ENCODE measurements at places on chromosomes 11 and 22.
A peak's percentile ranks its signal among the peaks of the same experiment; 100 is the strongest.

GRCh38 chr11:46649180-46649738 is 31.9 kb downstream of the ATG13 start:
- no peak for DNase-seq

DNA sequence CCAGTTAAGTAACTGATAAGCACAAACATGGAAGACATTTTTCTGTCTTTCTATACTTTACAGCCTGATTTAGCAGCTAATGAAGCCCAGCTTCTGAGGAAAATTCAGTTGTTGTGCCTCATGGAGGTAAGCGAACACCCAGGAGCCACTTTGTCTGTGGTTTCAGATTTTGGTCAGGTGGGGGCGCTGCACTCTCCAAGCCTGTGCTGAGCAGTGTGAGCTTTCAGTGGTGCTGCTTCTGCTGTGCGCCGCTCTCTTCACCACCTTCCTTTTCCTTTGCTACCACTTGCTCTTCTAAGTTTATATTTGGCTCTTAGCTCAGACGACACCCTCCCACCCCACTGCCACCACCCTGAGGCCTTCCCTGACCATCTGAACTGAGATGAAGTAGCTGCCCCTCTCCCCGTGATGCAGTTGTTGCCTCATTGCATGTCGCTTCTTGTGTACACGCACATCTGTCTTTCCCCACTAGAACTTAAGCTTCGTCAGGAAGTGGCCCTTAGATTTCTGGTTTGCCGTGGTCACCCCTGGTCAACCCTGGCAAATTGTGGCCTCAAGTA is 14.0 kb downstream of the PSMD13 start:
- peak; percentile 54 for DNase-seq

DNA sequence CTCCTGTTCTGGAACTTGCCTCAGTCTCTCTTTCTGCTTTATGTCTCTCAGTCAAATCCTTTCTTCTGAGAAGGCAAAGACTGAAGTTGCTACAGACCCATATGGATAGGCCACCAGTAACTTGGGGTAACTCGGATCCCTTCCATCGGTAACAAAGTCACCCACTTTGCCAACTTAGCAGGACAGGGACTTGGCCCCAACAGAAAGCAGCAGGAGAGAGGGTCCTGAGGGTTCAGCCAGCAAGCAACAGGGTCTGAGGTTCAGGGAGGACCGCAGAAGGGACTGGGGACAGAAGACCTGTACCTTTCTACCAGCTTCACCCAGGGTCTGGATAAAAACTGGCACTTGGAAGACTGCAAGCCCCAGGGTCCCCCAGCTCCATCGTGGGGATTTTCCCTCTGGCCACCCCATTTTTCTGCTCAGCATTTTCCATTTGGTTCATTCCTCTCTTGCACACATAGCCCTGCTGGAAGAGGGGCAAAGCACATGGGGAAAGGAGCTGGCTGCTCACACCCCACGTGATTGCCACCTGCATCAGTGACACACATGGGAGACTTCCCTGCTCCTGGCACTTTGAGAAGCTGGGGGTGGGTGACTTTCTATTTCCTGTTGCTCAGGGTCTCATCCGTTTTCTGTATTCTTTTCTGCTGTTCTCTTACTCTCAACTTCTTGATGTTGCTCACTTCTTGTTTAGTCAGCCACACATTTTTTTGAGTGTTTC is 34.6 kb upstream of the GNAZ start:
- DNase-seq: no peak

DNA sequence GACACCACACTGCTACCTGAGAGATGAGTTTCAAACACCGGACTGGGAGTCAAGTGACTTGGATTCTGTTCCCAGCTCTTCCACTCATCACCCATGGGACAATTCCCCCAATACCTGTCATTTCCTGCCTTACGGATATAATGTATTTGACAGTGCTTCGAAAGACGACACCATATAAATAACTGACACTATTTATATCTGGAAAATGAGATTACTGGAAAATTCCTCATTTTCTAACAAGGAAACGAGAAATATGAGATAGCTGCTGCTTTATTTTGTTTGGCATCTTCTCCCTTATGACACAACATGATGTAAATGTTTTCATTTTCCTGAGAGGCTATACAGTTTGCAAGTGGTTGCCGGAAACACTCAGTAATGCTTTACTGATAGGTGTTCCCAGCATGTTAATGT is 8.6 kb downstream of the HSCB start:
- no peak for DNase-seq

DNA sequence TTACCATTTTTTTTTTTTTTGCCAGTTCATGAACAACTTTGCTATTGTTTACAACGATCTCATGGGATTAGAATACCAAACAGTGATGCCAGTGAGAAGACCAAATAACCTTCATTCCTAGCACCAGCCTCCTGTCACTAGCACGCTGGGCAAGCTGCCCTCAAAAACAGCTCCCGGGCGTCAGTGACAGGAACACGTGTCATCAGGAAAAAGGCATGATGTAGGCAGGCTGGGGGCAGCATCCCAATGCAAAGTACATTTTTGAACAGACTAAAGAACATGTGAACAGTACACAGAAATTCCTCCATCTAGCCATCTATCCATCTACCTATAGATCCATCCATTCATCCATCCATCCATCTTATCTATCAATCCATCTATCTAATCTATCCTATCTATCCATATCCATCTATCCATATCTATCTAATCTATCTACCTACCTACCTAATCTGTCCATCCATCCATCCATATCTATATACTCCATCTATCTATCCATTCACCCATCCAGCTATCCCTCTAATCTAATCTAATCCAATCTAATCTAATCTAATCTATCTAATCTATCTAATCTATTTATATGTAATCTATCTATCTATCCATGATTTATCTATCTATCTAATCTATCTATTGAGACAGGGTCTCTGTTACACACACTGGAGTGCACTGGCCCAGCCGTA is 378.5 kb downstream of the SHANK2 start:
- no peak for DNase-seq

DNA sequence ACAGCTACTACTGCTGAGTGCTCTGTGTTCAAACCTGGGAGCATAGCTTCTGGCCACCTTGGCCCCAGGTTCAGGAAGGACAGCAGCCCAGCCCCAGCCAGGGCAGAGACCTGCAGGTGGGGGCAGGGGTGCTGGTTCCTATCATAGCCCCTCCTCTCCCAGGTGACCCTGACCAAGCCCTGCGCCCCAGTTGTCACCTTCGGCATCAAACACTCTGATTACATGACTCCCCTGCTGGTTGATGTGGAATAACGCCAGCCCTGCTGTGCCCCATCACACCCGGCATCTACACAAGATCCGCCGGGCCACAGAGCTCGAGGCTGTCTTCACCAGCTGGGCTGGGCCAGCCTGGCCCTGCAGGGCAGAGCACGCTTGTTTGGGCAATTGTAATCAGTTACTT is 6.9 kb downstream of the SCGB1C1 start:
- no peak for DNase-seq

DNA sequence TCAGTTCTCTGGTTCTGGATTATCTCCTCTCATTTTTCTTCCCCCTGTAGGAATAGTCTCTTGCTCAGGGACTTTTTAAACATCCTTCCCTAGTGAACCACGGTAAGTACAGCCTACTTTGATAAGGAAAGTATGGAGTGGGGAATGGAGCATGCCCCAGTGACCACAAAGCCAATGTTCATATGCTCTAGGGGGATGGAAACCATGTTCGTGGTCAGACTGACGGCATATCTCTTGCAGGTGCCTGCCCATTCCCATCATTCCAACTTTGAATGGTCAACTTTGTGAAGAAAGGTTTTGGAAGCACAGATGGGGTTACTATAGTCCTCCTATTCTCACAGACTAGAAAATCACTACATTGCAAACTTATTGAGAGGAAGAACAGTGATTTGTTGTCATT is 332.5 kb upstream of the NCAM1 start:
- no peak for DNase-seq

GRCh38 chr11:103850419-103851165 is 185.8 kb upstream of the DDI1 start:
- DNase-seq: no peak

- DNase-seq: no peak
These were observed 128.0 kb downstream of the MICAL2 start for GRCh38 chr11:12238420-12238819.

- DNase-seq: no peak
These were observed 7.8 kb upstream of the CD248 start for GRCh38 chr11:66324664-66325063.

DNA sequence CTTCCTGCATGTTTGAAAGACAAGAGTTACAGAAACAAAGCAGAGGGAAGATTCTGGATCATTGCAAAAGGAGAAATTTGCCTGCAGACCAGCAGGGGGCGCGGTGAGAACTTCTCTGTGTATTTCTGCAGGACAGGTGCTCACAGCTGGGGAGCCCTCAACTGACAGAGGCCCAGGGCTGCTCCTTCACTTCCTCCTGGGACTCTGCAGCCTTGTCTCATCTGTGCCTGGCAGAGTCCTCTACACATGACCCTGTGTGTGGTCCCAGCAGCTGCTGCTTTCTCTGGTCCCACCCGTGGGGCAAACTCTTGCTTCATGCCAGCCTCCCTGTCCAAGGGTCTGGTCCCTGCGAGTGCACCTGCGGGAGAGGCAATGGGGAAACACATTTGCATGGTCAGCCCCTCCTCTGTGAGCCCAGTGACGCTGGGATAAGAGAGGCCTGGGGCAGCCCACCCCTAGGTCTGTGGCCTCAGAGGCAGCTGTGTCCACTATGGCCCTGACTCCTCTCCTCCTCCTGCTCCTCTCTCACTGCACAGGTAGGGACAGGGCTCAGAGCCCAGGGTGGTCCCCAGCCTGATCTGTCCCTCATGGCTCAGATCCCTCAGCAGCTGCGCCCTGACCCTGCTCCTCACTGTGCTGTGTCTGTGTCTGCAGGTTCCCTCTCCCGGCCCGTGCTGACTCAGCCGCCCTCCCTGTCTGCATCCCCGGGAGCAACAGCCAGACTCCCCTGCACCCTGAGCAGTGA is 43.2 kb upstream of the VPREB1 start:
- DNase-seq: peak; percentile 12

- DNase-seq: no peak
These were observed 173.9 kb downstream of the SHANK2 start for GRCh38 chr11:71078482-71078881.

DNA sequence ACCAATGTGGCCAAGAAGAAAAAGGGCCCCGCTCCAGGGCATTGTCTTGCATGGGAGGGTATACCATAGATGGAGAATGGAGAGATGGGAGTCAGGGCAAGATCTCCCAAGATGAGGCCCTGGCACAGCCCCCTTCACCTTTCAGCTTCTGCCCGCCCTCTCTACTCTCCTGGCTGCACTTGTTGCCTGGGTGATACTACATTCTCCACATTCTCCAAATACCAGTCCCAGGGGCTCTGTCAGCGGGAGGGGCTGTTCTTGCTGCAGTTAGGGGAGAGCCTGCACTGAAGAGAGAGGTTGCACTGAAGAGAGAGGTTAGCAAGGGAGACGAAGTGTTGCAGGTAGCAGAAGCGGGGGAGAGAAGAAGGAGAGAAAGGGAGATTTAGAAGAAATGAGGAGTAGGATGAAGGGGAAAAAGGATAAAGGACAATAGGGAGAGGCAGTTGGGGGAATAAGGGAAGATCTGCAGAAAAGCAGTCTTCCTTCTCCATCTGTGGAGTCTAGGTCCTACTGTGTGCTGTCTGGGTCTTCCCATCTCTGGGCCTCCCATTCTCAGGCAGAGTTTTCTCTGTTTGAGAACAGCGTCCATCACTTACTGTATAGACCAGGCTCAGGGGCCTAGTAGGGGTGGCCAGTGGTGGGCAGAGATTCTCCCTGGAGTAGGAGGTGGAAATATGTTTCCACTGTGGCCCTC is 8.0 kb downstream of the PHLDB1 start:
- DNase-seq: no peak

- DNase-seq: no peak
These were observed 102.6 kb downstream of the SPON1 start for GRCh38 chr11:14065141-14065540.

DNA sequence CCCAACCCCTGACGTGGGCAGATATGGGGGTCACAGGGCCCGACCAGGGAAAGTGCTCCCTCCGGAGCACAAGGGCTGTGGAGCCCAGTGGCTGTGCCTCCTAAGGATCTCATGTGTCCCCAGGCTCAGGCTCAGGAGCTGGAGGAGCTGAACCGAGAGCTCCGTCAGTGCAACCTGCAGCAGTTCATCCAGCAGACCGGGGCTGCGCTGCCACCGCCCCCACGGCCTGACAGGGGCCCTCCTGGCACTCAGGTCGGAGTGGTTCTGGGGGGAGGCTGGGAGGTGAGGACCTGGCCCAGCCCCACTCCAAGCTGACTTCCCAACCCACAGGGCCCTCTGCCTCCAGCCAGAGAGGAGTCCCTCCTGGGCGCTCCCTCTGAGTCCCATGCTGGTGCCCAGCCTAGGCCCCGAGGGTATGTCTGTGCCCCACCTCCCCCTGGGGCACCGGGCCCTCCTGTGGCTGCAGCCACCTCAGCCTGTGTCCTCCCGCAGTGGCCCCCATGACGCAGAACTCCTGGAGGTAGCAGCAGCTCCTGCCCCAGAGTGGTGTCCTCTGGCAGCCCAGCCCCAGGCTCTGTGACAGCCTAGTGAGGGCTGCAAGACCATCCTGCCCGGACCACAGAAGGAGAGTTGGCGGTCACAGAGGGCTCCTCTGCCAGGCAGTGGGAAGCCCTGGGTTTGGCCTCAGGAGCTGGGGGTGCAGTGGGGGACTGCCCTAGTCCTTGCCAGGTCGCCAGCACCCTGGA is 2.5 kb downstream of the RASSF7 start:
- DNase-seq: no peak

- no peak for DNase-seq
These were observed 8.8 kb downstream of the SCGB2A1 start for GRCh38 chr11:62217191-62217748.

DNA sequence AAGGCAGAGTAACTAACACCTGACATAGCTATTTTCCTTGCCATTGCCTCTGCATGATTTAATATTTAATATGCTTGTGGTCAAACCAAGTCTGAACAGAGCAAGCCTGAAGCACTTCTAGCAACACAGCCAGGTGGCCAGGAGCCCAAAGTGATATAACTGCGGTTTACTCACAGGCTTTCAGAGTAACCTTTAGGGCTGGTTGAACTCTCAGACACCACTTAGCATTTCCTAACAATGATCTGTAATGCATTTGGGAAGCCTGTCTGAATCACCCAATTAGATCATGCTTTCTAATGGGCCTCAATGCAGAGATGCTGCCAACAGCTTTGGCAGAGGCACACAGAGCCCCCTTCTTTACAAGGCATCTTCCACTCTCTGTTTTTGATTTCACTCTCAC is 96.1 kb downstream of the FDX1 start:
- no peak for DNase-seq

DNA sequence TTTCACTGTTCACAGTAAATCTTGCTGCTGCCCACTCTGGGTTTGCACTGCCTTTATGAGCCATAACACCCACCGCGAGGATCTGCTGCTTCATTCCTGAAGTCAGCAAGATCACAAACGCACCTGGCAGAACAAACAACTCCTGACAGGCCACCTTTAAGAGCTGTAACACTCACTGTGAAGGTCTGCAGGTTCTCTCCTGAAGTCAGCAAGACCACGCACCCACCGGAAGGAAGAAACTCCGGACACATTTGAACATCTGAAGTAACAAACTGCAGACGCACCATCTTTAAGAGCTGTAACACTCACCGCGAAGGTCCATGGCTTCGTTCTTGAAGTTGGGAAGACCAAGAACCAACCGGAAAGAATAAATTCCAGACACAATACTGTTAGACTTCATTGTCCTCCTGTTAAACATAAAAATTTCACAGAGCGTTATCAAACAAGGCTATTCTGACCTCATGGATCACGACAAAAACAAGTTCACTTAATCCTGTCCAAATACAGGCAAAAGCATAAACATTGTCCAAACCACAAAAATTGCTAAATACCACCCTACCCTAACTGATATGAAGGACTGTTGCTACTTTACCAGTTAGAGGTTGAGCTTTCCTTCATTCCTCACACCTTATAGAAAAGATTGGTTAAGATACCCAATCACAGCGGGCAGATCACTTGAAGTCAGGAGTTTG is 3.0 kb upstream of the CCDC117 start:
- DNase-seq: no peak

All from T-helper 22 cell (primary cell).